MCF 10A (cell line): ENCODE measurements at places on chromosomes 1 and 21. TPM values are rescaled to one million over a fixed set of nuclear protein-coding genes. Genes with fewer than 3 reads are reported as not detected.
A peak's percentile ranks its signal among the peaks of the same experiment; 100 is the strongest.

The GFI1 gene
- total RNA-seq = 0.27 TPM in 1 of 2 replicates, not detected in the other

- no peaks in the 10 kb centered on the region for H3K36me3 ChIP-seq
- DNase-seq = peak; percentile 86
- no peak overlapping the region for H3K4me3 ChIP-seq
- no peak overlapping the region for H3K27ac ChIP-seq
- H3K27me3 ChIP-seq = no peaks in the 10 kb centered on the region
Measured at GRCh38 chr1:232793944-232794343, 11.3 kb upstream of the MAP10 start.

DNA sequence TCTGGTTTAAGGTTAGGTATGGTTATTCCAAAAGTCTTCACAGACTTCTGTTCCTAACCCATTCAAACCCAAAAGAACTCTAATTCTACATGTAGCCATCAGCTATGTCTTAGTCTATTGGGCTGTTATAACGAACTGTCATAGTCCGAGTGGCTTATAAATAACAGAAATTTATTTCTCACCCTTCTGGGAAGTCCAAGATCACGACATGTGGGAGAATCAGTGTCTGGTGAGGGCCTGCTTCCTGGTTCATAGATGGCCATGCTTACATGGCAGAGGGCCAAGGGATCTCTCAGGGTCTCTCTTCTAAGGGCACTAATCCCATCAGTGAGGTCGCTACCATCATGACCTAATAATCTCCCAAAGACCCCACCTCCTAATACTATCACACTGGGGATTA lies 103.0 kb upstream of the PPP2R5A start:
- H3K36me3 ChIP-seq = no peaks in the 10 kb centered on the region
- DNase-seq = no peak
- no peak overlapping the region for H3K4me3 ChIP-seq

- H3K4me1 ChIP-seq = peaks cover 5% of the 10 kb centered on the region
- DNase-seq = no peak
- no peak overlapping the region for H3K27ac ChIP-seq
- no peaks in the 10 kb centered on the region for H3K27me3 ChIP-seq
- H3K36me3 ChIP-seq = no peaks in the 10 kb centered on the region
Measured at GRCh38 chr1:89962742-89963075, 32.2 kb upstream of the ZNF326 start.

GRCh38 chr1:36436821-36437220 lies 13.4 kb downstream of the OSCP1 start:
- H3K4me3 ChIP-seq = no peak overlapping the region
- H3K4me1 ChIP-seq = no peaks in the 10 kb centered on the region
- H3K27me3 ChIP-seq = no peaks in the 10 kb centered on the region
- no peak overlapping the region for H3K27ac ChIP-seq
- H3K36me3 ChIP-seq = peaks cover 30% of the 10 kb centered on the region
- DNase-seq = no peak
